Glutamatergic neuron (in vitro differentiated cells): ENCODE measurements at places on chromosomes 16 and 17.

- DNase-seq = no peak
Measured at GRCh38 chr17:29615048-29615385, 7.7 kb downstream of the CORO6 start.

DNA sequence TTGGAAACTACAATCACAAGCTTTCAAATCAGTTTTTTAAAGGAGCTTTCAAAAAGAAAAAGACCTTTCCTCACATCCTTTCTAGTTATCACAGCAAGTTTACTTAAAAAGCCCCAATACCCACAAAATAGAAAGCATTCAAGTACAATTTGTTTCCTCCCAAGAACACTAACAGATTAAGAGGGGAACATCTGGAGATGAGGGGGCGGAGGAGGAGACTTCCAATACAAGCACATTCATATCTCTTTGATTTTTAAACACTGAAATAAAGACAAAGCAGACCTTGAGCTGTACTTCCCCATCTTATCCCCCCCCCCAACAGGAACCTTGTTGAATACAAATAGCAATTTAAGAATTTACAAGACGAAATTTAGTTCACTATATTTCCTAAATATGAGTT lies 2.0 kb downstream of the YWHAE start:
- no peak for DNase-seq

DNA sequence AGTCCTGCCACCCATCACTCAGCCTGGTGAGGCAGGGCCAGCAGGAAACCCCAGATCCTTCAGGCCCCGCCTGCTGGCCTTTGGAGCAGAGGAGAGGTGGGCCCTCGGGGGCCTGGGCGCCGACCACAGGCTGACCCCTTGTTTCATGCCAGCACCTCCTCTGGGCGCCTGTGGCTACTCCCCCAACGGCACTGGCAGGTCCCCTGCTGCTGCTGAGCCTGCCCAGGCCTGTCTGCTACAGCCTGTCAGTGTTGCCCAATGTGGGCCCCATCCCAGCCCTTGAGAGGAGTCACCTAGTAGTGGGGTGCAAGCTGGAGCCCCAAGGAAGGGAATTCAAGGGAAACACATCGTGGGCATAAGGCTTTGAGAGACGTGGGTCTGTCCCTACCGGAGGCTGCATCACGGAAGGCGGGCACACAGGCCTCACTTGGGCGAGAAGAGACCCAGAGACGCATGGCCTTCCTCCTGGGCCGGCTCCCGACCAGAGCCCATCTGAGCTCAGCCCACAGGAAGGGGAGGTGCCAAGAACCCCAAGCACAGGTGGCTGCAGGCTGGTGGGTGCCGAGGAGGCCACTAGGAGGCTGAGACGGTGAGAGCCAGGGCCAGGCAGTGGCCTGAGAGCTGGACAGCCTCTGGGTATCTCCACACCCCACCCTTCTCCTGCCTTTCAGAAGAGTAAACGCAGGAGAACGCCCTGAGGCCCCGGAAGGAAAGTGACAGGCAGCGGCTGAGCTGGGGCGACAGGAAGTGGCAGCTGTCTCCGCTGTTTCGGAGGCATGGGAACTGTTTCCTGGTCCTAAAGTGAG lies 8.0 kb upstream of the FASN start:
- peak; percentile 78 for DNase-seq

DNA sequence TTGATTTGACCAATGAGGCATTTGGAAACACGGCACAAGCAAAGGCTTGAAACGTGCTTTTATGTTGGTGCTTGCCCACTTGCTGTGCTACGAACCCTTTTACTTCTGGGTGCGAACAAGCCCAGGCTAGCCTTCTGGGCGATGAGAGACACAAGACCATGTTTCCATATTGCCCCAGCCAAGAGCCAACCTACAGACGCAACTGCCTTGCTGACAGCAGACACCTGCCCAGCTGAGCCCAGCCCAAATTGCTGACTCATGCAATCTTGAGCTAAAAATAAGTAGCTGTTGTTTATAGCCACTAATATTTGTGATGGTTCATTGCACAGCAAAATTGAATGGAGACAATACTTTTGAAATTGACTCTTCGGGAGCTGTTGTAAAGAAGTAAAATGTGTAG lies 464.5 kb downstream of the WWOX start:
- DNase-seq = no peak

- DNase-seq = peak; percentile 38
Measured at GRCh38 chr17:76384987-76385891, 830 bp downstream of the SPHK1 start.

DNA sequence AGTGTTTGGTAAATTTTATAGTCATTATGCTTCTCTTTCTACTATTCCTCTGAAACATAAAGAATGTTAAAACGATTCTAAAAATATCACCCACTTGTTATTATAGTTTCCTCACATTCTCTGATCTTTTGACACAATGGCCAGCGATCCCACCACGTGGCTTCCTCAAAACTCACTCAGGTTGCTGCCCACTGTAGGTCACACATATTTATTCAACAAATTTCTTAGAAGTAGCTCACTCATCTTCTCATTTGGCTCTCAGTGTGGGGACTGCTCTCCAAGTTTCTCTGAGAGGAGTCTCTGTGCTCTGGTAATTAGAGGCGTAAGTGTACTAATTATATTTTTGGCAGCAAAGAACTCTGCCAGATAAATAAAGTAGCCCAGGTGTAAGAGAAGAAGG lies 465.4 kb downstream of the CDH11 start:
- no peak for DNase-seq

DNA sequence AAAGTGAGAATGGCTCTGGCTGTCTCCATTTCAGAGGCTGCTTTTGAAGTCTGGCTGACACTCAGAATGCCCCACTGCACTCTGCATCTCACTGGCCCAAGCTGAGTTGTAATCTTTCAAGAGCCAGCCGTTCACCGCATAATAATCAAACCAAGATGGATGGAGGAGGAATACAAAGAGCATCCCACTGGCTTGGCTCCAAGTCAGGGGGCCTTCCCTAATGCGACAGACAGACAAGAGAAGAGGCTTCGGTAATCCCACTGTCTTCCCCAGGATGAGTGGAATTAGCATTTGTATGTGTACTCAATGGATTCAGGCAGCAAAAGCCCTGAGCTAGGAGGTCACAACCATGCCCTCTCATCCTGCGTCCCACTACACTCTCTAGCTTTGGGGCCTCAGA lies 68.0 kb downstream of the CBLN1 start:
- DNase-seq = no peak

DNA sequence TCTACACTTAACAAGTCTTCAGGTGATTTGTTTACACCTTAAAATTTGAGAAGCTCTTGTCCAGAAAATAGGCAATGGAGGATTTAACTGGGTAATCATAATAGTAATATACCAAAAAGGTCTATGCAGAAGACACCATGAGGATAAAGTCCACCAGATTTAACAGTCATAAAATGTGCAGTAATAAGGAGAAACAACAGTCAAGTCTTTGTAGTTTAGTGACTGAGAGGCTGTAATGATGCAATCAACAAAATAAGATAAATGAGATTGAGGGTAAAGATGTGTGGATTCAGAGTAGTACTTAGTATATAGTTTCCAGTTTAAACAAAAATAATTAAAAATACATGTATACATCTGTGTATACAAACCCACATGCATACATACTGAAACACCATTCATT lies 91.2 kb downstream of the STXBP4 start:
- DNase-seq = no peak

- DNase-seq = no peak
Measured at GRCh38 chr16:9308850-9309249, 217.4 kb downstream of the HAPSTR1 start.

- DNase-seq = no peak
Measured at GRCh38 chr16:11511328-11511727, 75.4 kb downstream of the LITAF start.

DNA sequence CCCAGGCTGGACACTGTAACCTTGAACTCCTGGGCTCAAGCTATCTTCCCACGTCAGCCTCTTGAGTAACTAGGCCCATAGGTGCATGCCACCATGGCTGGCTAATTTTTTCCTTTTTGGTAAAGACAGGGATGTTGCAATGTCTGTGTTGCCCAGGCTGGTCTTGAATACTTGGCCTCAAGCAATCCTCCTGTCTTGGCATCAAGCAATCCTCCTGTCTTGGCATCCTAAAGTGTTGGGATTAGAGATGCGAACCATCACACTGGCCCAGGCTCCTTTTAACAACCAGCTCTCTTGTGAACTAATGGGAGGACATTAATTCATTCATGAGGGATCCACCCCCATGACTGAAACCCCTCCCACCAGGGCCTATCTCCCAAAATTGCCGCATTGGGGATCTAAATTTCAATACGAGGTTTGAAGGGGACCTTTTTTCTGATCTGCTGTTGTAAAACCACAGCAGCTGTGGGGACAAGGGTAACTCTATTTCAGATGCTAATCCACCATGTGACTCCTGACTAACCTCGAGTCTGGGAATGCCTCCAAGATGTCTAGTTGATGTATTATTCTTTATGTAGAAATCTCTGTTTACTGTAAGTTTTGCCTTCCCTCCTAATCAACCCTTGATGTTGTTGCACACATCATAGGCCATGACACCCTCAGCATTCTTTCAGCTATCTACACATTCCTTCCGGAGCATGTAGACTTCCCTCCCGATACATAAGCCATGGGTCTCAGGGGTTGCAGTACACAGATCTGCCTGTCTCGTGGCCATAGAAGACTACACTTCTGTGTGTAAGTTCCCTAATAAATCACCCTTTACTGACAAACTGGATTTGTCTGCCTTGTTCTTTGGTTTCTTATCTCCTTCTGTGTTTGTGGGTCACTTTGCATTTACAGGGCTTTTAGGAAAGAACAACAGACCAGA lies 37.6 kb downstream of the RNF112 start:
- no peak for DNase-seq

GRCh38 chr16:55189682-55190636 lies 134.0 kb upstream of the IRX6 start:
- DNase-seq = no peak

DNA sequence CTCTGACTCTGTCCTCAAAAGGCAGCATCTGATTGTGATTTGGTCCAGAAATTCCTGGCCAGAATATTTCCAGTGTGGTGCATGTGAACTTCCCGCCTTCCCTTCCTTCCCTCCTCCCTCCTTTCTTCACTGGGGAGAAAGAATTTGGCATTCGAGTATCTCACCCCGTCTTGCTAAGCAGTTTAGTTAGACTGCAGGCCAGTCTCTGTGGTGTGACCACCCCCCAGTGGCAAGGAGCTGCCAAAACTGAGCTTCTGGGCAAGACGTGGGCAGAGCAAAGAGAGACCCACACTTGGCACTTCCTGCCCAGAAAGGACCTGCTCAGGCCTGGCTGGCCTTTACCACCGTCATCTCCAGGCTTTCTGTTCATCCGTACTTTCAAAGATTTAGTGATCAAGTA lies 36.4 kb downstream of the SNX20 start:
- DNase-seq = no peak

DNA sequence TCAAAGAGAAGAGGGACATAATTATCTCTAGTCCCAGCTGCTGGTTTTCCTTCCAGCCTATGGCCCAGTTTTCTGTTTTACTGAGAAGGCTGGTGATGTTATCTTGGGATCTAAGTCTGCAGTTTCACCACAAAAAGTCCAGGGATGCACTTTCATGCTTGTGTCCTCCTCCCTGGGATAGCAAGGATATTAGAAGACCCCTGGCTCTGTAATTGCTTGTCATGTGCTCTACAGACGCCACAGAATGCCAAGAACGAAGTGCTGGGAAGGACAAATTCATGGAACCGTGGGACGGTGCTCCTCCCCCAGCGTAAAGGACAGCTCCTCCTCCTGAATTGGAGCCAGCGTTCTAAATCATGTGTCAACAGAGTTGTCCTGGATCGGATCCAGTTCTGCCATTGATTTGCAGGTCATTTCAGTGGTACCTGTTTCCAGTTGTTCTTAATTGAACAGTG lies 8.6 kb downstream of the MAPT start:
- DNase-seq = no peak

DNA sequence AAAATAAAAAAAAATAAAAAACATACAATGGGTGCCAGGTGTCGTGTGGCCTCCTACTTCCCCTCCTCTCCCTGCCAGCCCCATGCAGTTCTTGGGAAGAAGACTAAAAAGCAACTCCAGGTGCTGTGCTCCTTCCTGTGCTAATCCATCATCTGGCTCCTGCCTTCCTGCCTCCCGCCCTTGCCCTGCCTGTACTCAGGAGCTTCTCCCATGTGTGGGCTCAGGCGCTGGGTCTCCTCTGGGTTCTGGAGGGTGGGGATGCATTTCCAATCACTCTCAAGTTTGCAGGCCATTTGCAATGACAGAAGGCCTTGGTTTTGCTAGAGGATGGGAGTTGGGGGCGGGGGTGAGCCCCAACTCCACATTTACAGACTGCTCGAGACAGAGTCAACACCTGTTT lies 122.9 kb downstream of the SDK2 start:
- DNase-seq = no peak

DNA sequence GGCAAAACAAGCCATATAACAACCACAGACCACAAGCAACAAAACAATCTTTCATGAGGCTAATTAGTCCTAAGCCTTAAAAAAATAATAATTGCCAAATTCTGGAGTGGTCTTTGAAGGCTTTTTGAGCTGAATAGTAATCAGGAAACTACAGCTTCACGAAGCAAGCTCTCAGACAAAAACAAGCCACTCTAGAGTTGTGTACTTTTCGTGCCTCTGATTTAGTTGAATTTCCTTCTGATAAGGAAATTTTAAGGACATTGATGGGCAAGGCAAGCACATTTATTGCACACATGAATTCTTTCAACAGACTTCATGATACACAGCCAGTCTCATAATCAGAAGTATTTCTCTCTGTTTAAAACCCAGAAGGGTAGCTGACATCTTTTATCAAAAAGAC lies 130.8 kb upstream of the IRX3 start:
- DNase-seq = no peak

- DNase-seq = no peak
Measured at GRCh38 chr17:13647543-13648021, 45.9 kb upstream of the HS3ST3A1 start.

DNA sequence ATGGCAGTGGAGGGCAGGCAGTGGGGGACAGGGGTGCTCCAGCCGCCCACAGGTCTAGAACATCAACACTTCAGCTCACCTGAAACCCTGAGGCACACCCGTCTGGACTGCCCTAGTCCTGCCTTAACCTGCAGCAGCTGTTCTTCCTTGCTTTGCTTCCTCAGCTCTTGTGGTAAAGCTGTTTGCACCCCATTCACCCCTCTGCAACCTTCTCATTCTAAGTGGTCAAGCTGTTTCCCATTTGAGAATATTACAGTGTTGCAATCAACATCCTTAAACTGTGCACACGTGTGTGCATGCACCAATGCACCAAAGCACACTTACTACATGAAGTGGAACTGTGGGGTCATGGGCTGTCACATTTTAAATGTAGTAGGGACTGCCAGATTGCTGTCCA lies 32.4 kb downstream of the SCNN1B start:
- no peak for DNase-seq

- DNase-seq = no peak
Measured at GRCh38 chr16:29962344-29962994, 590 bp downstream of the TMEM219 start.

GRCh38 chr16:86558355-86559193 lies 3.5 kb upstream of the MTHFSD start:
- no peak for DNase-seq

DNA sequence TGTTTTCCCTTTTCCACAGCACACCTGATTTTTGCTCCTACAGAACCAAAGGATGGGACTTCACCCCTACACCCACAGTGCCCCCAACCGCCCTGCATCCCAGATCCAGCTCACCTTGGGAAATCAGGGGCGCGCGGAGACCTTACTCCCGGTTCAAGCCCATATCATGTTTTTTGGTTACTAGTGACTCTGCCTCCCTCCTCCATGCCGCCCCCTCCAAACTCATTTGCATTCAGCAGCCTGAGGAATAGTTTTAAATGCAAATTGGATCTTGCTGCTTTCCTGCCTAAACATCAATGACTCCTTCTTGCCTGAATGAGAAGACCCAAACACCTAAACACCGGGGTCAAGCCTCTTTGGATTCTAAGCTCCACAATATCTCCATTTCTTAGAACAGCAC lies 331.8 kb downstream of the TMEM114 start:
- no peak for DNase-seq
